GM12892 (cell line): ENCODE measurements at places on chromosomes 7 and 10.
A peak's percentile ranks its signal among the peaks of the same experiment; 100 is the strongest.

DNA sequence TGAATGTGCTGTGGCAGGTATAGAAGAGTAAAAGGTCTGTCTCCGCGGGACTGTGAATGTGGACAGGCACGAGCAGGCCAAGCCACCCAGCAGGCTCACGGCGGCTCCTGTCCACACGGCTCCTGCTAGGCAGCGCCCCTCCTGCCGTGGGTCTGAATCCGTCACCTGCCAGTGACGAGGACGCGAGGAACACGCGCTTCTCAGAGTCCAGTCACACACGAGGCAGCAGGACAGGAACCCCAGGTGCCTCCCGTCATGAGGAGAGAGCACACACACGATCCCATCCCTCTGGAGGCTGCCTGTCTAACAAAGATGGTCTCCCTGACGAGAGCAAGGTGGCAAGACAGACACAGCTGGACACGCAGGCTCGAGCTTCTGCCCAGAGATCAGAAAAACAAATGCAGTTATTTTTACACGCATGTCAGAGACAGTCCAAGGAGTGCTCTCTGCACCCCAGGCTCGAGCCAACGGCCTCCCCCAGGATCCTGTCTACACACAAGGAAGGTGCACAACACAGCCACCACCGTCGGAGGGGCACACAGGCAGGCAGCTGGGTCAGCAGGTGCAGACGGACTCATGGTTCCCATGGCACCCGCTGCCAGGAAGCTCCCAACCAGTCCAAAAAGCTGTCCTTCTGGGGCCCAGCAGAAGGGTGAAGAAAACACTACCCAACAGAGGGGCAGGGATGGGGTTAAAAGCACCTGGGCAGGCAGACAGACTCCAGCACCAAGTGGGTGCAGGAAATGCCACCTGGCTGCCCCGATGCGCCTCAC, 103.2 kb downstream of the MAD1L1 start:
- no peak for DNase-seq

DNA sequence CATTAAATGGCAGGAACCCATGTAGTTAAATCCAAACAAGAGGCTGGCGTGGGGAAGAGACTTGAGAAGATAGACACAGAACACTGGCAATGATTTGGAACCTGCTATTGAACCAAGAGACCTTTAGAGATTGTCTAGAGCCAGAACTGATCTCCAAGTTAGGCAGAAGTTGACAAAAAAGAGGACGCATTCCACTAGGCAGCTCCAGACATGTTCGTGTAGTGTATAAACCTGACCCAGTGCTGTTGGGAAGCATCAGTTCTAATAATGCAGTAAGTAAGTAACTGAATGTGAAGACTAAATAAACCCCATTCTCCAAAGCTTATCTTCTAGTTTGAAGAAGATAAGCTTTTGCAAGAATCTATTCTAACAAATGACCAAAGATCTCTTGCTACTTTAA, 50.8 kb downstream of the AP3M1 start:
- DNase-seq, result no peak

GRCh38 chr10:77925795-77926565, 575 bp downstream of the DLG5 start:
- DNase-seq, result peak; percentile 42

- DNase-seq, result no peak
These were observed 92.2 kb downstream of the SPDYE5 start for GRCh38 chr7:75584354-75584753.

GRCh38 chr10:77686650-77687417, 49.2 kb upstream of the KCNMA1 start:
- no peak for DNase-seq

DNA sequence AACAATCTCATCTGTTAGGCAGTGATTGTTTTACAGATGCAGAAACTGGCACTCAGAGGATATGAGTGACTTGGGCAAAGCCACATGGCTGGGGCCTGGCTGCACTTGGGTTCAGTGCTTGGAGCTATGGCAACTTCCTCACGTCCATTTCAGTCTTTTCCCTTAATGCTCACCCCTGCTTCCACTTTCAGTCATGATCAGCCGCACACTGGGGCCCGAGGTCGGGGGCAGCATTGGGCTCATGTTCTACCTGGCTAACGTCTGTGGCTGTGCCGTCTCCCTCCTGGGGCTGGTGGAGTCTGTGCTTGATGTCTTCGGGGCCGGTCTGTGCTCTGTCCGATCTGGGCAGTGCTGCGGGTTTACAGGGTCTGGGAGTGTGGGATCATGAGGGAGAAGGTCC, 3.0 kb downstream of the SLC12A9 start:
- no peak for DNase-seq

- no peak for DNase-seq
These were observed 50.0 kb downstream of the PLXNA4 start for GRCh38 chr7:132526111-132526740.

- no peak for DNase-seq
These were observed 16.1 kb upstream of the SLC18A3 start for GRCh38 chr10:49593998-49594397.

GRCh38 chr10:103067484-103067883, 125.6 kb downstream of the NT5C2 start:
- DNase-seq, result no peak

DNA sequence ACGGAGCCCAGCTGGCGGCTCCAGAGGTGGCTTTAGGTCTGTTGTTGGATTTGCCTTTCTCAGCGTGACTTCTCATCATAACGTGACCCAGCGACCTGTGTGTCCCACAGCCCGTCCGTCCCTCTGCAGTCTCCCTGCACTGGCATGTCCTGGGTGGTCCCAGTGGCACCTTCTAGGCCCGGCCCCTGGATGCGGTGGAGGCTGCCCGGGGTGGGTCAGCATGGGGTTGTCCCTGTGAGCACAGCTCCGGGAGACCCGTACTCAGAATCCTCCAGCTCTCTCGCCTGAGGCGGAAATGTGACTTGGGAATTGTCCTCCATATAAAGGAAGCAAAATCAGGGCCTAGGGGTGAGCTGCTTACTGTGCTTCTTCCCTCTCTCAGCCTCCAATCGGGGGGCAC, 25.6 kb upstream of the AP5Z1 start:
- DNase-seq, result no peak

DNA sequence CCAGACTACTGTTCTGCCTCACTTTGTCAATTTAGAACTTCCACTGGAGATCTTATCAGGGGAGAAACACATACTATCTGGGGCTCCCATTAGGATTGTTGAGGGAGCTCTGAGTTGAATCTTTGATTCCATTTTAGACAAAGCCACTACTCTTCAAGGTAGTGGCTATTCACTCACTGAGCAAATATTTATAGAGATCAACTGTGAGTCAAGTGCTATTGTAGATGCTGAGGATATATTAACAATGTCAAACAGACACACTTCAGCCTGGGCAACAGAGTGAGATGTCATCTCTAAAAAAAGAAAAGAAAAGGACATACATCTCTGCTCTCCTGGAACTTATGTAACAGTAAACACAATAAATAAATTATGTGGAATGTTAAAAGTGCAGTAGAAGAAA, 315.3 kb downstream of the PTEN start:
- no peak for DNase-seq

- DNase-seq, result no peak
These were observed 106.1 kb downstream of the PRKCQ start for GRCh38 chr10:6473901-6474370.

GRCh38 chr7:101507791-101508252, 121.3 kb downstream of the MYL10 start:
- DNase-seq, result no peak

DNA sequence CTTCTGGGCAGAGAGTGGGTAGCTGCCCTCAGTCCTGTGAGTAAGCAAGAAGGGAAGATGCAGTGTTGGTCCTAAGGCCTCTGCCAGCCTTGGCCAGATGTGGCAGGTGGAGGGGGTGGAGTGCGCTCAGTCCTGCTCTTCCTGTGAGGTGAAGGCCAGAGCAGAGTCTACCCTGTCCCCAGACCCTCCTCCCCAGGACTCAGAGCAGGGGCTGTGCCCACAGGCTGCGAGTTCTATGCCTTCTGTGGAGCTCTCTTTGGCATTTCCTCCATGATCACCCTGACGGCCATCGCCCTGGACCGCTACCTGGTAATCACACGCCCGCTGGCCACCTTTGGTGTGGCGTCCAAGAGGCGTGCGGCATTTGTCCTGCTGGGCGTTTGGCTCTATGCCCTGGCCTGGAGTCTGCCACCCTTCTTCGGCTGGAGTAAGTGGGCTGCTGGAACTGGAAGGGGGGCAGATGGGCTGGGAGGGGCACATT, 4.0 kb downstream of the OPN4 start:
- no peak for DNase-seq

DNA sequence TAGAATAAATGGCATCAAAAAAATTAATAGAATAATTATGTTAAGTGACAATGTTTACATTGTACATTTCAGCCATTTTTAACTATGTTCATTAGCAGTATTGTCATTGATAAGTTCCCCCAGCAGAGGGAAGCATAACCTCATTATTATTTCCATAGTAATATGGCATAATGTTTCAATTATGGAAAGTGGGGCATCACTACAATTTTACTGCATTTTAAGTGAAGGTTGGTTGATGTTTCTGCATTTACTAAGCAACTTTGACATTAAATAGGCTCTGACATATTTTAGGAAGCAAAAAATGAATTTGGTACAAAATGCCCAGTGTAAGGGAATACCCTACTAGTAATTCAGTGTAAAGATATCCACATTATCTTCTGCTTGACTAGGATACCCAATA, 218.3 kb downstream of the SEMA3A start:
- no peak for DNase-seq

DNA sequence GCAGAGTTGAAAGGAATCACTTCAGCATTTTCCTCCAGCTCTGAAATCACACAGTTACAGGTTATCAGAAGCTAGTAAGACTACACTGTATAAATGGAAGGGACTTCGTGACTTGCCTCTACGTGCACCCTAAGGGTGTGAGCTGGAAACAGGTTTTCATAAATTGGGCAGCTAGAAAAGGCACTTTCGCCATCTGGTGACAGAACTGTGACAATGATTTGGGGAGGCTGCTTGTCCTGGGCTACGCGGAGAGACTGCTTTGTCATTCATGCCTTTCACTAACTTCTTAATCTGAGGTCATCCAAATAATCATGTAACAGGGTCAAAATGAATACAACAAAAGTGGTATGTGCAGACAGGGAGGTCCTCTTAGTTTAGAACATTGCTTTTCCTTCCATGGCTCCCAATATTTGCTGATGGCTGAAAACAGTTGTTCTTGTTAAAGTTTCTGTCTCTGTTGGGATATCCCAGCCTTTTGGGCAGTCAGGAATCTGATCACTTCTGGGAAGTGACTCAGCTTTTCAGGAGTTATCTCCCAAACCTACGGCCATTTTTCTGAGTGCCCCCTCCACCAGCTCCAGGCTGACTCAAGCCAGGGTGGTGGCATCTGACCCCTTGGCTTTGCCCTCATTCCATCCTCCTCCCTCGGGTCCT, 17.8 kb downstream of the VWC2 start:
- no peak for DNase-seq

DNA sequence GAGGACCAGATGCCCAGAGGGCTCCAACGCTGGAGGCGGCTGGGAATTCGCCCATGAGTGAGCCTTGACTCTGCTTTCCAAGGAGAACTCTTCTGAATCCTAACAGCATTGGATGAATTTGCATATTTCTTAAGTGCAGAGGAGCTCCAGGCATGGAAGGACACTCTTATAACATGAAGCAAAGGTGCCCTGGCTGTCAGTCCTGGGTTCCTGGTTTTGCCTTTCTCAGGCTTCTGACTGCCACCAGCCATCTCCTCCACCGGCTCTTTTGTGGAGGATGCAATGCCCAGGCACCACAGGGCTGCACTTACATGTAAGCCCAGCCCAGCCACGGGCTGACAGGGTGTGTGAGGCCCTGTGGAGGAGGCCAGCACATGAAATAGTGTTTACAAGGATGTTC, 8.2 kb downstream of the CLRN3 start:
- no peak for DNase-seq

DNA sequence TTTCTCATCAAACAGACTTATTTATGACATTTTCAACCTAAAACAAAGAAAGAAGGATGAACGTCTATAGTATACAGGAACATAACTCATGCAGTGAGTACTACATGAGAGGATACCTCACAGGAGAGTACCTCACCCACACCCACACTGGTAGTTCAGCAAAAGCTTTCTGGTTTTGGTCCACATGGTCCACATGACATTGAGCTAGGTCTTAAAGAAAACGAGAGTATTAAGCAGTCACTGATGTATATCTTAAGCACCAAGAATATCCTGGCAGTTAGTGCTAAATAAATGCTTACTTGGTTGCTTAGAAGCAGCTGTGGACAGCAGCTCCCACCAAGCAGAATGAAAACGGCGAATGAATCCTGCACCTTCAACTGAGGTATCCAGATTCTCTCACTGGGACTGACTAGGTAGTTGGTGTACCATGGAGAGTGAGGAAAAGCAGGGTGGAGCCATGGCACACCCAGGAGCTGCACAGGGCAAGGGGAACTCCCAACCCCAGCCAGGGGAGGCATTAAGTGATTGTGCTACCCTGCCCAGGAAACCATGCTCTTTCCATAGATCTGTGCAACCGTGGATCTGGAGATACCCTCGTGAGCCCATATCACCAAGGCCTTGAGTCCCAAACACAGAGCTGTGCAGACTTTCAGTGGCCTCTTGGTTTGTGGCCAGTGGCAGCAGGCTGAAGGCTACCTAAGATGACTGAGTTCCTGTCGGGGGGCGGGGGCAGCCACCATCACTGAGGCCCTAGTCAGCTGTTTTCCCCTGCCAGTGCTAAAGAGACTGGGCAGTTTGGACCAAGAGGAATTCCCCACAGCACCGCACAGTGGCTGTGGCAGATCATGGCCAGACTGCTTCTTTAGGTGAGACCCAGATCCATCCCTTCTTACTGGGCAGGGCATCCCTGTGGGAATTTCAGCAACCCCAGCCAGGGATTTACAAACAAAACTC, 143.4 kb downstream of the SGMS1 start:
- DNase-seq, result no peak

- no peak for DNase-seq
These were observed 3.1 kb downstream of the EN2 start for GRCh38 chr7:155460926-155461613.

DNA sequence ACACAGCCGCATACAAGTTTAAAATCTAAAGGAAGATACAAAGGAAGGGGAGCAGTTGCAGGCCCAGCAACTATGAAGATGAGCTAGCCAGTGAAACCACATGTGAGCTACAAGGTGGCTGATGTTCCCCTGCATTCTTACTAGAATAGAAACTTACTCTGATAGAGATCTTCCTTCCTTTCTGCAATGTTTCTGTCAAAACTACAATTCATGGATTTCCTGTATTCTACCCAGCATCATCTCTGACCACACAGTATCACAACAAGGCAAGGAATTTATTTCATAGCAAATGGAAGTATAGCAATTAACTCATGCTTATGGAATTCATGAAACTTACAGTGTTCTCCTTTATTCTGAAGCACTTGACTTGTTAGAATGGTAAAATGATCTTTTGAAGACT, 68.7 kb upstream of the AASS start:
- no peak for DNase-seq

- DNase-seq, result no peak
These were observed 139.0 kb upstream of the FZD8 start for GRCh38 chr10:35780970-35781642.

DNA sequence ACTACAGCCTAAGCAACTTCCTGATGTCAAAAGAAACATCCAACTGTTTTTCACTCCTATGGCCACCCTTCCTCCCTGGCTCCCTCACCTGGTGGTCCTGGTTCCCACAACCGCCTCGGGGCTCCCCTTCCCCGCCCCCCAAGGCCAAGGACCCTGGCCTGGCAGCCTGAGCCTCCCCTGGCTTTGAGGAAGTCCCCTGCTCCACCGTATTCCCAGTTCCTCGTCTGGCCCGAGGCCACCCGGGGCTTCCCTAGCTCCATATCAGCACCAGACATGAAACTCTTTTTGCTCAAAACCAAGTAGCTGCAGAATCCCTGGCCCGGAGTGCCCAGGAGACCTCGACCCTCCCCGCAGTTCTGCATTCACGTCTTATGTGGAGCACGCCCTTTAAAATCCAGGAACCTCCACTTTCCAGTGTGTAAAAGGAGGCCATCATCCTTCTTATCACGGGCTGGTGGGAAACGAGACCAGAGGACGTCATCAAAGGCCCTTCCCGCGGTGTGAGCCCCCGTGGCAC, 82.9 kb downstream of the PRKAG2 start:
- no peak for DNase-seq
